Cardiac muscle cell (in vitro differentiated cells and primary cell): ENCODE measurements at places on chromosomes 6 and 20. TPM values are rescaled to one million over a fixed set of nuclear protein-coding genes. Genes with fewer than 3 reads are reported as not detected.
A peak's percentile ranks its signal among the peaks of the same experiment; 100 is the strongest.

GRCh38 chr6:30067460-30068139 lies 602 bp downstream of the PPP1R11 start:
- no peaks in the 10 kb centered on the region for H3K36me3 ChIP-seq
- peak overlapping the region; percentile 48 for H3K4me3 ChIP-seq
- H3K27me3 ChIP-seq: peaks cover 27% of the 10 kb centered on the region
- peak; percentile 85 for DNase-seq

DNA sequence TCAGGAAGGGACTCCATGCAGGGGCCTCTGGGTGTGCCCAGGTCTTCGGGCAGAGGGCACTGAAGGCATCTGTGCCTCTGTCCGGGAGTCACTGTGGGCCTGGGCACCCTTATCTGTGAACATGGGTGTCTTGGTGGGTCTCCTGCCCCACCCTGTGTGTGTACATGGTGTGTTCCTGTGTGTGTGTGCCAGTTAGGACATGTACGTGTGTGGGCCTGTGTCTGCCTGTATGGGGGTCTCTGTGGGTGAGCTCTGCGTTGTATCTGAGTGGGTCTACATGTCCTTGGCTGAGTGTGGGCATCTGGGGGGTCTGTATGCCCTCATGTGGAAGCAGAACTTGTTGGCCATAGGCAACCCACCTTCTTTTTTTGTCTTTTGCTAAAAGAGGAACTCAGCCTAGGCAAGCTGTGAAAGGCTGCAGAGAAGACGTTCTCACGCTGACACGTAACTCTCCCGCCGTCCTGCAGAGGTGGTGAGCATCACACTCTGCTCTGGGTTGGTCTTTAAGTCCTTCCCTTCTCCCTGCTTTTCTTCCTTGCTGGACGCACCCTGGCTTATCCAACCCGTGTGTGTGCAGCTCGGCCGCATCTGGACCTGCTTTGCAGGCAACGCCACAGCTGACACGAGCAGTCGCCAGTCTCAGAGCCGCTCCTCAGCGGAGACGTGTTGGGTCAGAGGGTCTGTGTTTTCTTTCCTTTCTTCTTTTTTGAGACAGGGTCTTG lies 532 bp upstream of the NPBWR2 start:
- H3K27ac ChIP-seq: no peak overlapping the region
- no peak for DNase-seq
- H3K27me3 ChIP-seq: peaks cover 10% of the 10 kb centered on the region
- H3K4me1 ChIP-seq: peaks cover 3% of the 10 kb centered on the region
- H3K36me3 ChIP-seq: no peaks in the 10 kb centered on the region
- no peak overlapping the region for H3K4me3 ChIP-seq

DNA sequence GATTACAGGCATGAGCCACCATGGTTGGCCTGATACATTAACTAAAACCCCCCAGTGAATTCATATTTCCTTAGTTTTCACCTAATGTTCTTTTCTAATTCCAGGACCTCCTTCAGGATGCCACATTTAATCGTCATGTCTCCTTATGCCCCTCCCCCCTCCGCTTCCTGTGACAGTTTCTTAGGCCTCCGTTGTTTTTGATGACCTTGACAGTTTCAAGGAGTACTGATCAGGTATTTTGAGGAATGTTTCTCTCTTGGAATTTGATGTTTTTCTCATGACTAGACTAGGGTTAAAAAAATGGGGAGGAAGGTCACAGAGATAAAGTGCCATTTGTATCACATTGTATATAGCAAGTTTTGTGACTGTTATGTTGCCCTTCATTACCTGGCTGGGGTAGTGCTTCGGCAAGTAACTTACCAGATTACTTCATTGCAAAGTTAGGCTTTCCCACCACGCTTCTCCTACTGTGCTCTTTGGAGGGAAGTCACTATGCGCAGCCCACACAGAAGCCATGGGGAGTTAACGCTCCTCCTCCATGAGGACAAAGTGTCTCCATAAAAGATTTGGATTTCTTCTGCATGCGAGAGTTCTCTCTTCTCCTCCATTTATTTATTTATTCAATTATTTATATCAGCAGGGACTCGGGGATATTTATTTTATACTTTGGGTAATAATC lies 99.5 kb downstream of the NCR2 start:
- no peak overlapping the region for H3K4me3 ChIP-seq
- H3K4me1 ChIP-seq: no peaks in the 10 kb centered on the region
- no peak for DNase-seq
- peaks cover 11% of the 10 kb centered on the region for H3K27me3 ChIP-seq
- H3K27ac ChIP-seq: no peak overlapping the region

DNA sequence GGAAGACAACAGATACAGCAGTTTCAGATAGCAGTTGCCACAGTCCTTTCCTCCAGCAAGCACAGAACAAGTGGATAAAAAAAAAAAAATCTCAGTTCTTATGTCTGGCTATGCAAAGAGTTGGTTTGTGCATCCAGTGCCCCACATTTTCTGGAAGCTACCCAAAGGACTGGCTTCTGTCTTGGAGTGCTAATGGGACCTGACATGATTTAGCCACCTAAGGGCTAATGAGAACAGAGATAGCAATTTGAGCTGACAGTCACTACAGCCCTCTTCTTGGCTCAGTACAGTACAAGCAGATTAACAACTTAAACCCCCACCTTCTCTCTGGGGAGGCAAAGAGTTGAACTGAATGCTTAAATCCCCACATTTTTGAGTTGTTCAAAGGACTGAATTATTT lies 976.8 kb downstream of the TBC1D32 start:
- no peaks in the 10 kb centered on the region for H3K27me3 ChIP-seq
- H3K4me3 ChIP-seq: no peak overlapping the region
- no peaks in the 10 kb centered on the region for H3K4me1 ChIP-seq
- H3K27ac ChIP-seq: no peak overlapping the region

DNA sequence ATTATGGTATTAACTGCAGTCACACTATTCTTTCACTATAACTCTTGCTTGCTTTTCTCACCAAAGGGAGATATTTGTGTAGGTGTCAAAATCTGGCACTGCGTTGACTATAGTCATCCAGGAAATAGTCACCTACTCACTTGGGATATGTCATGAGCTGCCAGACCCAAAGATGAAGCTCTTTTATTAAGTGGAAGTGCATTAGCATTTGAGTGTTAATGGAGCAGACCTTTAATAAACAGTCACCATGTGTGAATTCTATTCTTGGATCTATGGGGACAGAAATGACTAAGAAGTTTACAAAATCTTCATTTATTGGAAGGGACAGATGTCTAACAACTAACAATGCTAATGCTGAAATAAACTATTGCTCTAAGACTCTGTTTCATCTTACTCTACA lies 130.1 kb upstream of the NEDD9 start:
- no peak for DNase-seq
- H3K36me3 ChIP-seq: no peaks in the 10 kb centered on the region
- no peaks in the 10 kb centered on the region for H3K27me3 ChIP-seq
- no peaks in the 10 kb centered on the region for H3K4me1 ChIP-seq
- no peak overlapping the region for H3K4me3 ChIP-seq
- H3K27ac ChIP-seq: no peak overlapping the region

GRCh38 chr6:27667016-27667656 lies 194.2 kb upstream of the ZNF184 start:
- H3K4me1 ChIP-seq: peaks cover 9% of the 10 kb centered on the region
- no peak overlapping the region for H3K27ac ChIP-seq
- peak overlapping the region; percentile 68 for H3K4me3 ChIP-seq

GRCh38 chr6:118761645-118762044 lies 110.3 kb upstream of the CEP85L start:
- no peak for DNase-seq
- H3K27me3 ChIP-seq: no peaks in the 10 kb centered on the region
- H3K36me3 ChIP-seq: no peaks in the 10 kb centered on the region

- H3K4me3 ChIP-seq: no peak overlapping the region
- no peaks in the 10 kb centered on the region for H3K36me3 ChIP-seq
- H3K27me3 ChIP-seq: no peaks in the 10 kb centered on the region
- H3K27ac ChIP-seq: no peak overlapping the region
- no peak for DNase-seq
These were observed 212.6 kb upstream of the RSPO3 start for GRCh38 chr6:126905917-126906316.

DNA sequence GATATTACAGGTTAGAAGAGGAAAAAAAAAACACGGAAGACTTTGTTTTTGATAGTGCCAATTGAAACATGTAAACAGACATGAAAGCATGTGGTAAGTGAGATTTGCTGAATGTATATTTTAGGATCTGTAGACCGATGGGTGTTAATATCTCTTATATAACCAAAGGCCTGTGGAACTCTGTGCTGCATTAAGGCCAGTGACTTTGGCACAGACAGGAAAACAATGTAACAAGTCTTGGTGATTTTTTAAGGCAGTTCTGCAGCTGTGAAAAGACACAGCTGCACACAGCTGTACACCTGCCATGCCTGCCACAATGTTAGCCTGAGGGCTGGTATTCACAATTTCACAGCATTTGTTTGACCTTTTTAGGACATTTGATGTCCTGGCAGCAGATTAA lies 6.1 kb downstream of the SOBP start:
- peaks cover 42% of the 10 kb centered on the region for H3K4me1 ChIP-seq
- no peak for DNase-seq
- no peaks in the 10 kb centered on the region for H3K36me3 ChIP-seq
- no peak overlapping the region for H3K4me3 ChIP-seq
- H3K27ac ChIP-seq: peak overlapping the region; percentile 86

- no peak overlapping the region for H3K27ac ChIP-seq
- no peaks in the 10 kb centered on the region for H3K27me3 ChIP-seq
- peak; percentile 68 for DNase-seq
- H3K4me1 ChIP-seq: no peaks in the 10 kb centered on the region
- no peak overlapping the region for H3K4me3 ChIP-seq
- H3K36me3 ChIP-seq: no peaks in the 10 kb centered on the region
These were observed 10.9 kb upstream of the B4GALT5 start for GRCh38 chr20:49724408-49725223.

- no peaks in the 10 kb centered on the region for H3K36me3 ChIP-seq
- no peaks in the 10 kb centered on the region for H3K4me1 ChIP-seq
- H3K4me3 ChIP-seq: no peak overlapping the region
These were observed 20.4 kb upstream of the TMEM242 start for GRCh38 chr6:157343732-157344131.

- H3K27ac ChIP-seq: peak overlapping the region; percentile 84
- H3K4me3 ChIP-seq: peak overlapping the region; percentile 69
- no peaks in the 10 kb centered on the region for H3K36me3 ChIP-seq
- peaks cover 9% of the 10 kb centered on the region for H3K4me1 ChIP-seq
- no peak for DNase-seq
These were observed 686 bp downstream of the GINS1 start for GRCh38 chr20:25408170-25408547.

GRCh38 chr6:118306392-118307238 lies 241.5 kb upstream of the PLN start:
- no peak overlapping the region for H3K4me3 ChIP-seq
- H3K36me3 ChIP-seq: no peaks in the 10 kb centered on the region
- no peaks in the 10 kb centered on the region for H3K27me3 ChIP-seq
- H3K27ac ChIP-seq: no peak overlapping the region
- DNase-seq: no peak

Gene LRRN4
- polyA plus RNA-seq: 135 and 173 TPM in 2 replicates

Gene GJA10
- not detected in 2 replicates for polyA plus RNA-seq

Gene ZMYND8
- 27.5 and 27.6 TPM in 2 replicates for polyA plus RNA-seq

Gene C4B
- 2.7 and 5.8 TPM in 2 replicates for polyA plus RNA-seq
